Hematopoietic multipotent progenitor cell (in vitro differentiated cells): ENCODE measurements at places on chromosomes 2 and 18.

- DNase-seq = no peak
These were observed 96.5 kb upstream of the PIEZO2 start for GRCh38 chr18:11245879-11246278.

GRCh38 chr18:38042211-38042890 is 476.8 kb upstream of the CELF4 start:
- DNase-seq = no peak

DNA sequence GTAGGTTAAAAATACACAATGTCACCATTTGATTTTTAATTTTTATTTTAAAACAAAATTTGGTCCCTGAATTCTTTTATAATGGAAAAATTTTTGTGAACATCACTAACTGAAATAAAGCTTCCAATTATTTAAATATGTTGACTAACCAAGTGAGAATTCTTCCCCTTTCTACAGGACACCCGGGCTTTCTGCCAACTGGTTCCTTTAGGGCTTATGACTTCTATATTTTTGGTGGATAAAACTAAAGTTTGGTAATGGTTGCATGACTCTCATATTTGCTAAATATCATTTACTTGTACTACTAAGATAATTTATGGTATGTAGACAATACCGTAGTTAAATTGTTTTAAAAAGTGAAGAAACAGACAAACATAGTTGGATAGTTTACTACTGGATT is 291.0 kb upstream of the DOK6 start:
- no peak for DNase-seq

DNA sequence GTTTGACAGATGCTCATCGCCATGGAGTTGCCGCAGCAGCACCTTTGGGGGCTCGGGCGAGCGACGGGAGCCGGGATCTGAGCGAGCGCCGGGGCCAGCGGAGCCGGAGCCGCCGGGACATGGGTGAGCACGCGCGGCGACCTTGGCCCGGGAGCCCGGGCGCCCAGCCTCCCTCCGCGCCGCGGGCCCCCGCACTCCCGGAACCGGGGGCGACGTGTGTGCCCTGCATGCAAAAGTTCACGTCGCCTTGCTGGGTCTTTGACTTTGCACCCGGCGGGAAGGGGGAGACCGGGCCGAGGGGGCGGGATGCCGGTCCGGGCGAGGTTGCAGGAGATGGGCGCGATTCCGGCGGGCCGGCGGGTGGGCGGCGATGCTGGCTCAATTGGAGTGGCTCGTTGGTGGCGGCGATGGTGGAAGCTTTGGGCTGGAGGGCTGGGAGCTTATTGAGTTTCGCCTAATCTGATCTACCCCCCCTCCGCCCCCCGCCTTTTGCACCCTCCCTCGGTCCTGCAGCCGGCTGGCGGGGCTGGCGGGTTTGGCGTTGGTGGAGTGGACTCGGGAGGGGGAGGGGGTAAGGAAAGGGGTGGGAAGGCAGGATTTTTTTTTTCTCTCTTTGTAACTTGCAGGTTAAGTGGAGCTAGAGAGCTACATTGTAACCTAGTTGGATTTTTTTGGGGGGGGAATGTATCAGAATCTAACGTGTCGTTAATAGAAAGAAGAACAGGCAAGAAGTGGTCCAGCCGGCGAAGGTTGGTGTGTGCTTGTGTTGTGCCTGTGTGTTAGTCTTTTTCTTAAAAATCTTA is at the start of gene SETBP1:
TSS of gene SETBP1 (plus strand) at position 616 of the 803 bp plus-strand sequence. CDS start 20,459 bp downstream, outside the sequence.
- peak; percentile 49 for DNase-seq

DNA sequence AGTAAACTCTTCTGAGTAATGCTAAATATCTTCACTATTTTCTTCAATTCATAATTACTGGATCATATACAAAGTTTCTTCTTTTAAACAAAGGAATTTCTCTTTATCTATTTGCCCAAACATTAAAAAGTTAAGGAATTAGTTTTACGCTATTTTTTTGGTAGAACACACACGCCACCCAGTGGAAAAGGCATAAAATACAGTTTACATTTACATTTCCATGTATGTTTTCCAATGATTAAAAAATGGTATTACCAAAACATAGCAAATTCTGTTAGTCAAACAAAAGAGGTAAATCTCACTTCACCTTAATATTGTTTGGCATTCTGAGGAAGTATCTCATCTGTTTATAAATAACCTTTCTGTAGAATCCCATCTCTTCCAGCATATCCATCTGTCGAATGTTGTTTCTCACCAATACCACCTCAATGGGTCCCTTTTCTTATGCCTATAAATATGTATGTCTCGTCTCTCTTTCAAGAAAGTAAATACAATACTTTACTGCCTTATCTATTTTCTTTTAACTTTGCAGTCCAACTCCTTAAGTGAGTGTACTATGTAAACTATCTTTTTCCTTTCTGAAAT is 7.2 kb downstream of the BOLL start:
- DNase-seq = peak; percentile 69

- peak; percentile 70 for DNase-seq
These were observed 26.3 kb downstream of the MBP start for GRCh38 chr18:77106331-77106730.

DNA sequence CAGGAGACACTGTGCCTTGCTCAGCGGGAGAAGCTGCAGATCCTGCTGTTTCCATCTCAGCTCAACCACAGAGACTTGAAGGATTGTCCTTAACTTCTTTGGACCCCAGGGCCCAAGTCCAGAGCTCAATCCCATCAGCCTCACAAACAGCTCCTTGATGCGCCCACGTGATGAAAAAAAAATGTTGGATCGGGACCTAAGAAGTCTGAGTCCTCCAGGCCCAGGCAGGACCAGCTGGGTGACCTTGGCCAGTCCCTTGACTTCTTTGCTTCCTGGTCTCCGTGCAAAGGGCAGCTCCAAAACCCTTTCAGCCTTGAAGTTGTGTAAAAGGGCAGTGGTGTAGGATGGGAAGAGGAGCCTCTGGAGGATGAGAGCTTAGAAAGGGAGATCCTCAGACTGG is 175.5 kb downstream of the ZFP36L2 start:
- no peak for DNase-seq

- no peak for DNase-seq
These were observed 2.4 kb downstream of the MEX3C start for GRCh38 chr18:51195086-51195450.

- DNase-seq = no peak
These were observed 75.6 kb downstream of the NCKAP1 start for GRCh38 chr2:182962641-182963040.

DNA sequence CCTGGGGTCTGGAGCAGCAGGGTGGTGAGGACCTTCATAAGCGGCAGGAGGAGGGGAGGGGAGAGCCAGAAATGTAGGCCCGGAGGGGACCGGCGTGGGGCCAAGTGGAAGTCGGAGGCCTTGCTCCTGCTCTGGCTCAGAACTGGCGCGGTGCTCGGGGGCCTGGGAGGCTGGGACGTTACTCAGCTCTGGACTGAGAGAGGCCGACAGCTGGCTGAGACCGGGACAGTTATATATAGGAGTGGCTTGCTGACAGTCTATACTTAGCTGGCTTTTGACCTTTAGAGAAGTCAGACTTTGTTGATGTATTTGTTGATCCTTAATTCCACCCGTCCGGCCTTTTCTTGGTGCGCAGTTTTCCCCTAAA is 15.7 kb downstream of the IGFBP5 start:
- no peak for DNase-seq

- DNase-seq = no peak
These were observed 41.3 kb downstream of the VPS54 start for GRCh38 chr2:63977904-63978303.

GRCh38 chr2:62267696-62268095 is 71.8 kb downstream of the B3GNT2 start:
- no peak for DNase-seq

GRCh38 chr2:202377207-202377761 is 1.2 kb downstream of the BMPR2 start:
- peak; percentile 12 for DNase-seq

DNA sequence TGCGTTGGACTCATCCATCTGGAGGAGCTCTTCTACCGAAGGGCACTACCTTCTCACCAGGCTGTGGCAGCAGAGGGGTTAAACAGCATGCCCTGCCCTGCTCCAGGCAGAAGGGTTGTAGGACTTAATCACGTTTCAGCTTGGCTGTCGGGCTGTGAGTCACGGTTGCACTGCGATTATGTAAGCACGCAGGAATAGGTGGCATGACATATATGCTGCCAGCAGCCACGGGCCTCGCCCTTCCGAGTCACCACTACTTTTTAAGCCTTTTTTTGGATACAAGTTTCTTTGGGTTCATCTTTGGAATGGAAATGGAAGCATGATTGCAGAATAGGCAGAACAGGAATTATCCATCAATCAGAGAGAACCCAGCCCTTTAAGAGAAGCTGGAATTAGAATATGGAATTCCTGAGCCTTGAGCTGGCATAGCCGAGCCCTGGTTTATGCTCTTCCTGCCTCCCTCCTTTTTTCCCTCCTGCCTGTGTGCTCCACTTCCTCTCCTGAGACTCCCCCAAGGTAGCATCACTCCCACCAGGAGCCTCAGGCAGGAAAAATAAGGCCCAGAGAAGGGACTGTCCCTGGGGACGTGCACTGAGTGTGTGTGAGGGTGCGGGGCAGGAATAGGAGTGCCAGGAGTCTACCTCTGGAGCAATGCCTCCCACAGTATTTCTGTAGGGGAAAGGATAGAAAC is 86.8 kb downstream of the SEMA4F start:
- no peak for DNase-seq

DNA sequence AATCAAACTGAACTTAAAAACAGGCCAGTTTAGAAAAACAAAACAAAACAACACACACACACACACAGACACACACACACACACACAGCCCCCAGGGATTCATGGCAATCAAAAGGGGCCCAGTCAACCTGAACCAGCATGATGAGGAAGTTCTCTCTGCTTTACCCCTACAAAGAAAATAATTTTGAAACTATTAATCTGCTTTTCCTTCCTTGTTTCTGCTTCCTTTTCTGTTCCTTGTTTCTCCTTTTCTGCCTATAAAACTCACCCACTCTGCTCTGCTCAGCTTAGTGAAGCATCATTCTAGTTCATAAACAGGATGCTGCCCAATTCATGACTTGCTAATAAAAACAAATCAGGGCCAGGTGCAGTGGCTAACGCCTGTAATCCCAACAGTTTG is 203.1 kb downstream of the RAB3GAP1 start:
- no peak for DNase-seq

DNA sequence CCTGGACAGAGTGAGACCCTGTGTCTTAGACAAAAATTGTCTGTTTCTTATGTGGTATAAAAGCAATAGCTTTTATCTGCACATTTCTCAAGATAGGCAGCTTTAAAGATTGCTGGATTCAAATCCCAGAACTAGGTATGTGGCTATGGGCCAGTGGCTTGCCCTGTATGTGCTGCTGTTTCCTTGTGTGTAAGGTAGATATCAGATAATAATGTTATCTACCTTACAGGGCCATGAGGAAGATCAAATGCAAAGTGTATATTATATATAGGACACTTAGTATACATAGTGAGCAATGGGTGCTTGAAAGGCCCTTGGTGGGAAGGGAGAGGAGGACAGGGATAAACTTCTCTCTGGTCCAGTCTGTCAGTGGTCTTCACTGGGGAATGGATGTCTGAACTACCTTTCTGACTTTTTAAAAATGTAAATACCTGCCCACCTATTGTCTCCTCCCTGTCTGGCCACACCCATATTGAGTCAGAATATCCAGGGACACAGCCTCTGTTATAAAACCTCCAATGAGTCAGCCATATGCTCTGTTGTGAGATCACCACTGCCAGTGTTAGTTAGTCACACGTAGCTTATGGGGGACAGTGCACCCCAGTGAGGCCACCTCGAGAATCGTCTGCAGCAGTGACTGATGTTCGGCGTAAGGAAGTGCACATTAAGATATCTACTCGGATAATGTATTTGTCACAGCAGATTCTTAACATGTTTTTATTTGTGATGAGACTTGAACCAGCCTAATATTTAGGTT is 383.4 kb downstream of the PTPRM start:
- DNase-seq = no peak
